ENCODE measurements at places on chromosomes 12 and 14.
A peak's percentile ranks its signal among the peaks of the same experiment; 100 is the strongest.

DNA sequence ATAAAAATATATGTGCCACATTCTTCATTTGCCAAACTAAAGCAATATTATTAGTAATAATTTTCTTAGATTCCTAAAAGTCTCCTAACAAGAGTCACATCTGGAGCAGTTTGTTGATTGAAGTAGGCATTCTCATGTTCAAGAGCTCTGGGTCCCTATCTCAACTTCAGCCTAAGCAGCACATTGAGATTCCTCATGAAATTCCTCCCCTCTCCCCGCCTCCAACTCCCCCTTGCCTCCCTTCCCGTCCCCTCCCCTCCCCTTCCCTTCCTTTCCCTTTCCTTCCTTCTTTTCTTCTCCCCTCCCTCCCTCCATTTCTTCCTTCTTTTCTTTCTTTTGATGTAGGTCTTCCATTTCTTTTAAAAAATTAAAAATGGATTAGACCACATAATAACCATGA is 48.7 kb upstream of the NAV3 start:
- DNase-seq: no peak

DNA sequence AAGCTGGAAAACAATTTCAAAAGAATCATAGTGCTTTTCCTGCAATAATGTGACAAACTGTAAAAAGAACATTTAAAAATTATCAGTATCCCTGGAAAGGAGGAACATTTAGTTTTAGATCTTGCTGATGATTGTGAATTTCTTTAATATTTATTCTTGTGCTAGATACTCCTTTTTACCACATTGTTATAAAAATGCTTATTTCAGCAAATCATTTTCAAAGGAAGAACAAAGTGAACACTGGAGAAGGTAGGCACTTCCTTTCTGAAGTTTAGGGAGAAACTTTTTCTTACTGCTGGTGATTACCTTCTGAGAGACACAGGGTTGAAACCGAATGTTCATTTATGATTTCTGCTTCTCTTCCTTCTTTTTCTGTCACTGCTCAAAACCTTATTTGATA is 45.1 kb upstream of the C12orf75 start:
- DNase-seq: no peak

DNA sequence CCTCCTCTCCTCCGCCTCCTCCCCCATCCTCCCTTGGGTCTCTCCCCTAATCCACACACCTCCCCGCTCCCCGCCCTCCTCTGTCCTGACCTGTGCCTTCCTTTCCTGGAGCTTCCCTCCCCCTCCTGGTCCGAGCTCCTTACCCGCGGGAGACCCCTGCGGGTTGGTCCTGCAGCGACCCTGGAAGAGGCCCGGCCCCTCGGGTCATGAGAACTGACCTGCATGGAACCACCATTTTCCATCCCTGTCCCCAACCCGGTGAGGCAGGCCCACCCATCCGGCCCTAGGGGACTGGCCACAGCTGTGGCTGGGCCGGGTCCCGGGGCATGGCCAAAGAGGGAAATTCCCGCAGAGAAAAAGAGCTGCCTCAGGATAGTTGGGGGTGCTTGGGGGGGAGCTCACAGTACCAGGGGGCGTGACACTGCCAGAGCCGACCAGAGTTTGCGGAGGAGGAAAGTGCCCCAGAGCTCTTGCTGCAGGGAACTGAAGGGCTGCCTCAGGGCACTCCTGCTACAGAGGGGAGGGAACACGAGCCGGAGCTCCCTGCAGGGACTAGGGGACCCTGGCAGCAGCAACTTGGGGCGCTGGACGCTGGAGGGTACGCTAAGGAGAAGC is 613 bp downstream of the ARHGEF40 start:
- DNase-seq: peak; percentile 55

DNA sequence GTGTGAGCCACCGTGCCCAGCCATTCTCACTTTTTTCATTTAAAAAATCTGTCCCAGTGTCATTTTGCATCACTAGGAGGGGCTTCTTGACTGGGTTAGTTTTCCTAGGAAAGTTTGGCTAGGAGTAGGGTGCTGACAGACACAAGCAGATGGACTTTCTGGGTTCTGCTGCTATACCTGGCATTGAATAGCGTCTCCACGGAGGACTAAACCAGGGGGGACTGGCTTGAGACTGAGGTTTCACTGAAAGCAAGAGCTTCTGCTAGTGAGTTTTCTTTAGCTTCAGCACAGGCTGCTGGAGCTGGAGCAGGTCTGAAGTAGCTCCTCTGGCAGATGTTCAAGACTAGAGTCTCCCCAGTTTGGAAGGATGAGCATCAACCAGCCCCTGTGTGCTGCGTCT is 1.4 kb downstream of the SLC10A1 start:
- no peak for DNase-seq

- no peak for DNase-seq
Observed at GRCh38 chr14:99138999-99139865, 132.8 kb downstream of the BCL11B start.

- no peak for DNase-seq
Observed at GRCh38 chr12:124939421-124940142, 25.1 kb upstream of the UBC start.

GRCh38 chr14:71373773-71374172 is 466.5 kb downstream of the PCNX1 start:
- DNase-seq: no peak

DNA sequence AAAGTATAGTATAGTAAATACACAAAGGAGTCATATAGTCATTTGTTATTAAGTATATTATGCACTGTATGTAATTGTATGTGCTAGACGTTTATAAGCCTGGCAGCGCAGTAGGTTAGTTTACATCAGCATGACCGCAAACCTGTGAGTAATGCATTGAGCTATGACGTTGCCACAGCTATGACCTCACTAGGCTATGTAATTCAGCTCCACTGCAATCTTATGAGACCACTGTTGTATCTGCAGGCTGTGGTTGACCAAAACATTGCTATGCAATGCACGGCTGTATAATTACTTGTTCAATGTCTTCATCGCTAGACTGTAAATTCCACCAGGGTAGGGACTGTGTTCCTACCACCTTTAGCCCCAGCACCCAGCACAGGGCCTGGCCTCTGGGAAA is 53.2 kb upstream of the VASH1 start:
- DNase-seq: no peak

DNA sequence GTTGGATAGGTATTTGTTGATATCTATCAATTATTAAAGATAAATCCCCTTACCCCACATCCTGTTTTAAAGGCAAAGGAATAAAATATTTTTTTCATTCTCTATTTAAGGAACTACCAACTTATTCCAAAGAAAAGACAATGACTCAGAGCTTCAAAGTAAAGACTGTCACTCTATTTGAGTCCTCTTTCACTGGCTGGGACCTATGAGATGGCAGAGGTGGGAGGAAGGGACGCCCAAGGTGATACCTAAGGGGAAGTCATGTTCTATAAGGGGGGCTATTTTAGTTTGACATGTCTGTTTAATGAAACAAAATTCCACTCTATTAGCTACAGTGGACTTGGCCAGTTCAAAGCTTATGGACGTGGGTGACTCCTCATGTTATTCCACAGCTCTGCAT is 209.6 kb downstream of the CALM1 start:
- DNase-seq: no peak

DNA sequence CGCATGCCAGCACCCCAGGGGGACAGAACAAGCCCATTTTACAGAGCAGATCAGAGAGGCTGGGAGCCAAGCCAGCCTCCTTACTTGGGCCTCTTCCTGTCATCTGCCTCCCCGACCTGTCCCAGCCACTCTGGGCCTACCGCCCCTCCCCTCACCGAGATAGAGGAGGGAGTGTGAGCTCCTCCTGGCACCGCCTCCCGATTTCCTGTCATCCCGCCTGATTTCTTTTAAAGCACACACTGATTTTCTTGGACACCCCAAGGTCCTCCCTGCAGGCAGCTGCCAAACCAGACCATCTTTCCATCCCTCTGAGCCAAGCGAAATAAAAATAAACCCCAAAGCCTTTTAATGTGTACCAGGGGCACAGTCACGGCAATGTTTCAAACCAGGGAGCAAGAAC is 108.4 kb downstream of the RFLNA start:
- DNase-seq: no peak

DNA sequence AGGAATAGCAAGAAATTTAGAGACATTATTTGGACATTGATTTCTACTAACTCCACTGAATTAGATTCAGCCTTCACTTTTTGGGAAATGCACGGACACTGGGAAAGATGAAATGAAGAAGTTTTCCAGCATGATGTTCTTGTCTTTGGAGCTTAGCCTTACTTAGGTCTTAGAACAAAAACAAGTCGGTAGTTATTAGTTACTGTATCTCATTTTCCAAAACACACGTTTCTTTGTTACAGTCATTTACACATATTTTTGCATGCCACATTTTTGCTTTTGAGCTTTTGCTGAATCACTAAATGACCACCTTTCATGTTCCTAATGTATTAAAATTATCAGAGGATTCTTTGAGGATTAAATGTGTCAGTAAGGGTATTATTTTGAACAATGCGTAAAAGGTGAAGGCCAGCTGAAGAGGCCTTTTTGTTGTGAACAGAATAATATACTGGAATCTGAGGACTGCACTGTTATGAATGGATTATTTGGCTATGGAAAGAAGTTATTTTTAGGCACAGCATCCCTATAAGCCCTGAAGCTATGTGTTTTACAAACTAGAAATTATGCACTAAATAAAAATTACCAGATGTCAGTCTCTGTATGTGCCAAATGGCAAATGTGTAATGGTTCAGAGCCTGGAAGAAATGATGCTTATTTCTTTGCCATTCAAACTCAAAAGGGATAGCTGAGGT is 138.2 kb downstream of the SRGAP1 start:
- DNase-seq: no peak

GRCh38 chr14:23447361-23448350 is 12.2 kb upstream of the MYH7 start:
- no peak for DNase-seq

DNA sequence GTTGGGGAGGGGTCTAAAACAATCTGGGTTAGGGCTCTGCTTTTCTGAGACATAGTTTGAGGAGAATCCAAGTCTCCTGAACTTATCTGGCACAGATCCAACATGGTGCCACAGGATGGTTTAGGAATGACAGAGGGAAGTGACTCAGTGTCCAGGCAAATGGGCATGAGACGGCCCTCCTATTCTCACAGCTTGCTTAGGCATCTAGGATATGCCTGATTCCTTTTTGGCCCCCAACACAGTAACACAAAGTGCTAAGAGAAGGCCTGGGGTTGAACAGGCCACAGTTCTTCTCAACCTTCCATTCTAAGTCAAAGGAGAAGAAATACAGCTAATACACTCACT is 117.7 kb downstream of the ZFP36L1 start:
- no peak for DNase-seq

DNA sequence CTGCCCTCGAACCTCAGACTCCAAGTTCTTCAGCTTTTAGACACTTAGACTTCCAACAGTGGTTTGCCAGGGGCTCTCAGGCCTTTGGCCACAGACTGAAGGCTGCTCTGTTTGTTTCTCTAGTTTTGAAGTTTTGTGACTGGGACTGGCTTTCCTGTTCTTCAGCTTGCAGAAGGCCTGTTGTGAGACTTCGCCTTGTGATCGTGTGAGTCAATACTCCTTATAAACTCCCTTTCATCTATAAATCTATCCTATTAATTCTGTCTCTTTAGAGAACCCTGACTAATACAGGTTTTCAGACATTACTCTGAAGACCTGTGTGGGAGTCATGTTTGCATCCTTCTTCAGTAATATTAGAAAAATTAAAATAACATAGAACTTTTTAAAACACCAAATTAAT is 289.1 kb downstream of the RMST start:
- no peak for DNase-seq

Data from midbrain (tissue), 1 donor.